ENCODE measurements at places on chromosomes 3 and 15.
A peak's percentile ranks its signal among the peaks of the same experiment; 100 is the strongest.

GRCh38 chr3:196186651-196187573 is 24.3 kb downstream of the ZDHHC19 start:
- DNase-seq: peak; percentile 71

GRCh38 chr3:99842826-99843589 is 25.3 kb downstream of the CMSS1 start:
- DNase-seq: peak; percentile 61

DNA sequence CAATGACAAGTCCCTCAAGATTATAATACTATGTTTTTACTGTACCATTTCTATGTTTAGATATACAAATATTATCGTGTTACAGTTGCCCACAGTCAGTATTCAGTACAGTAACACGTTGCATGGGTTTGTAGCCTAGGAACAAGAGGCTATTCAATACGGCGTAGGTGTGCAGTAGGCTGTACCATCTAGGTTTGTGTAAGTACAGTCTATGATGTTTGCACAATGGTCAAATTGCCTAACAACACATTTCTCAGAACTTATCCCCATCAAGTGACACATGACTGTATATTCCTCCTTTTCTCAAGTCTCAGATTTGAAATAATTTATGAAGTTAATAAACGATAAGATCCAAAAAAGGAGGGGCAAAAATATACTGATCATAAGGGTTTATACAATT is 21.7 kb downstream of the ZDHHC3 start:
- no peak for DNase-seq

- no peak for DNase-seq
Observed at GRCh38 chr3:133330522-133330921, 69.3 kb upstream of the BFSP2 start.

- no peak for DNase-seq
Observed at GRCh38 chr3:30073622-30074021, 532.8 kb upstream of the TGFBR2 start.

DNA sequence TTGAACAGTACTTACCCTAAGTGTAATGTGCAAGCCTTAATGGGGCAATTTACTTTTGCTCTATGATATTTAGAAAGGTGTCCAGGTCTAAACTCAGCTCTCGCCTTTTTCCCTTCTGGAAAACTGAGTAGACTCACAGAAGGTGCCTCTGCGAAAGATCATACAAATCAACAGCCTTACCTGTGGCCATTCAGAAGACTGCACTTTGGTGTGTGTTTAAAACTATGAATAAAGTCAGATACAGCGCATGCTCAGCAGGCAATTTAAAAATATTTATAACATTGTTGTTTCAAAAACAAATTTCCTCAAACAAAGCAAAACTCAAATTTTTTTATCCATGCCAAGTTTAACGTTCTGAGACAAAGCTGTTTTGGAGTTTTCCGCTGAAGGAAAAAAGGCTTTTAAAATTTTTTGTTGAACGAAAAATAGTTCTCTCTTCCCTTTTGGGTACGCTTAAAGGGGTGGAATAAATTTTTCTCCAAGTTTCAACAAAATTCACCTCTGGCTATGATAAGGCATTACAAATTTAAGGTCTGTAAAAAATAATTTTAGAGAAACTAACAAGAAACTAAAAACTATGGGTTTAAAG is 156.3 kb downstream of the TIGIT start:
- no peak for DNase-seq

DNA sequence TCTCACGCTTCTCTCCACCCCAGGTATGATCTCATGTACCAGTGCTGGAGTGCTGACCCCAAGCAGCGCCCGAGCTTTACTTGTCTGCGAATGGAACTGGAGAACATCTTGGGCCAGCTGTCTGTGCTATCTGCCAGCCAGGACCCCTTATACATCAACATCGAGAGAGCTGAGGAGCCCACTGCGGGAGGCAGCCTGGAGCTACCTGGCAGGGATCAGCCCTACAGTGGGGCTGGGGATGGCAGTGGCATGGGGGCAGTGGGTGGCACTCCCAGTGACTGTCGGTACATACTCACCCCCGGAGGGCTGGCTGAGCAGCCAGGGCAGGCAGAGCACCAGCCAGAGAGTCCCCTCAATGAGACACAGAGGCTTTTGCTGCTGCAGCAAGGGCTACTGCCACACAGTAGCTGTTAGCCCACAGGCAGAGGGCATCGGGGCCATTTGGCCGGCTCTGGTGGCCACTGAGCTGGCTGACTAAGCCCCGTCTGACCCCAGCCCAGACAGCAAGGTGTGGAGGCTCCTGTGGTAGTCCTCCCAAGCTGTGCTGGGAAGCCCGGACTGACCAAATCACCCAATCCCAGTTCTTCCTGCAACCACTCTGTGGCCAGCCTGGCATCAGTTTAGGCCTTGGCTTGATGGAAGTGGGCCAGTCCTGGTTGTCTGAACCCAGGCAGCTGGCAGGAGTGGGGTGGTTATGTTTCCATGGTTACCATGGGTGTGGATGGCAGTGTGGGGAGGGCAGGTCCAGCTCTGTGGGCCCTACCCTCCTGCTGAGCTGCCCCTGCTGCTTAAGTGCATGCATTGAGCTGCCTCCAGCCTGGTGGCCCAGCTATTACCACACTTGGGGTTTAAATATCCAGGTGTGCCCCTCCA is 19.1 kb downstream of the TYRO3 start:
- DNase-seq: no peak

- no peak for DNase-seq
Observed at GRCh38 chr3:23485922-23486321, 282.8 kb downstream of the UBE2E2 start.

DNA sequence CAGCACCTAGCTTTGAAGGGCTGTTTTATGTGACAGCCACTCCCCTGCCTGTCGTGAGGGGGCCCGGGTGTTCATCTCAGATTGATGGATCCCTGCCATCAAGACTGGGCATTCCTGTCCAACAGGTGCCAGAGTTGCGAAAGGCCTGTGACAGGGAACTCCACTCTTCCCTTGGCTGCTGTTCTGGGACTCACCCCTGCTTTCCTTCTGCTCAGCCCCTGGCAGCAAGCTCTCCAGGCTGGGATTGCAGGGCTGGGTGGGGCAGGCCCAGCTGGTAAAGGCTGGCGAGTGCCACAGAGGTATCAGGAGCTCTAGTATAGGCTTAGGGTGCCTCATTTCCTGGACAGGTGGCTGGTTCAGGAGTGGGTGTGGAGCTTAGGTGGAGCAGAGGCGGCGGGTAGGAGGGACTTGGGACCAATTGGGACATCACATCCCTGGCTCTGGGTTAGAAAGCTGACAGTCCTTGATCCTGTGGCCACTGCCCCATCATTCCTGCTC is at the start of gene PLA2G4B:
Gene PLA2G4B, plus strand, starts transcription at position 448 of the 498 bp plus-strand sequence. CDS start 67 bp downstream, outside the sequence.
- DNase-seq: peak; percentile 14

GRCh38 chr3:9917820-9918219 is 922 bp downstream of the IL17RC start:
- no peak for DNase-seq

DNA sequence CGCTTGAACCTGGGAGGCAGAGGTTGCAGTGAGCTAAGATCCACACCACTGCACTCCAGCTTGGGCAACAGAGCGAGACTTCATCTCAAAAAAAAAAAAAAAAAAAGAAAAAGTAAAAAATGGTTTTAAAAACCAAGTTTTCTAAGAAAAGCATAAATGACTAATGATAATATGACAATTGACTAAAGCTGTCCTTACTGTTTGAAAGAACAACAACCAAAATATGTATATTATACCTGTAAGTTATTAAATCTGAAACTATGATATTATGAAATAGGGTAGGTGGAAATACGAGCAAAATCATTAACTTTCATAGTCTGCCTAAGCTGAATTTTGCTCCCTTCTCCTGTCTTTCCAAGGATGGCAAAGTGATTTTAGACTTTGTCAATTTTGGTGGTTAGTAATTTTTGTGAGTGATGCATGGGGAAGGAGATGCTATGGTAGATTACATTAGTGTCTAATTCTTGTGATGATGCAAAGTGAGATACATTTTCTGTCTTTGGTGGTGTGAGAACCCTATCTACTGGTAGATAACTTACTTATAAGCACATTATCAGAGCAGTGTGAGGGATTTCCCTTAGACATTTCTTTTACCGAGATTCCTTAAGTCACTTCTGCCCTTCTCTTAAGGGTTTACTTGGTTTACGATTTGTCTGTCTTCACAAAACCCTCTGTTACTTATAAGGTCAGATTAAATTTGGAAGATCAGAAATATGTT is 10.6 kb upstream of the CHD2 start:
- no peak for DNase-seq

GRCh38 chr3:14170531-14171159 is 7.8 kb downstream of the XPC start:
- peak; percentile 23 for DNase-seq

GRCh38 chr3:178078953-178079352 is 457.3 kb upstream of the KCNMB2 start:
- DNase-seq: peak; percentile 26

DNA sequence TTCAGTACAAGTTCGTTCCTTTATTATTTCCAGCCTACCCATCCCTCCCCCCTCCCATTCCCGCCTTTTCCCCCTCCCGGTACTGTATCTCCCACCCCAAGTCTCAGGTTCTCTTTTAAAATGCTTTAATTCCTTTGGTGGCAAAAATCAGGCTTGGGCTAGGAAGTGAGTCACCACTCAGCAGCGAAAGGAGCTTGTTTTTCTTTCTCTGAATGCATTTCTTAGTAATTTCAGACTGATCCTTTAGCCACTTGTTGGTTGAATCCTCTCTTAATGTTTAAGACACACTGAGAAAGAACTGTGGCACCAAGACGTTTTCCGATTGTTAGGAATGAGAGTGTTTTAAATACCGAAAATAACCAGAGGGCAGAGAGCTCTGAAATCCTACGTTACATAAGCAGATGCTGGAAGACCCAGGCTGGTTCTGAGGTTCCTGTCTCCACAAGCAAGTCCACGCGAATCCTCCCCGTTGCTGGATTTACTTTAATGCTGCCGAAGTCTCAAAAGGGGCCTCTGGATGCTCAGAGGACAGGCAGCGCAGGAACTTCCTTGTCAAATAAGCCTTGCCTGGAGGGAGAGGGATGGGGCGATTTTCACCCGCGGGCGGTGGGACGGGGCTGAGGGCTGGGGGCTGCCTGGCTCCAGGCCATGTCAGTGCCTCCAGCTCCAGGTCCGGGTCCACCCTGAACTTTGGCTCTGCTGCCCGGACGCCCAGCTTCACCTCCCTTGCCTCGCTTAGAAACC is 854 bp upstream of the COL8A1 start:
- peak; percentile 49 for DNase-seq

DNA sequence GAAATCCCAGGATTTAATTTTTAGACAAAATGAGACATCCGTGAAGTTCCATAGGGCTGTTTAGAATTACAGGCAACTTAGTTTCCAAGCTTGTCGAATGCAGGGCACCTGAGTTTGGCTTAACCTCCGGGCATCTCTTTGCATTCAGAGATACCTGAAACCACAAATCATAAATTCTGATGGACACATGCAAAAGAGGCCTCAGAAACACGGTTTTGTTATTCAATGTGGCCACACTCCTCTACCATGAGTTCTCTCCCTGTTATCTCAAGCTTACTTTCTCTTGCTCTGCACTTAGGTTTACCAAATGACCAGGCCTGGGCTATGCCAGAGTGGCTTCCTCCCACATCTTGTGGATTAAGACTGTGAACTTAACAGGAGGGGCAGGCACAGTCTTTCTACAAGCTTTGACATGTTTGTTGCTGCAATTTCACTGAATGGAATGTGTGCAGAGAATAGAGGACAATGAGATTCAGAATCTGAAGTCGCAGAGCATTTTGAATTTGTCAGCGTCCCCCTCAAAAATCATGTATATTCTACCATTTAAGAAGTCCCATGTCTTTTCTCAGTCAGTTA is 137.7 kb downstream of the TPRG1 start:
- no peak for DNase-seq

DNA sequence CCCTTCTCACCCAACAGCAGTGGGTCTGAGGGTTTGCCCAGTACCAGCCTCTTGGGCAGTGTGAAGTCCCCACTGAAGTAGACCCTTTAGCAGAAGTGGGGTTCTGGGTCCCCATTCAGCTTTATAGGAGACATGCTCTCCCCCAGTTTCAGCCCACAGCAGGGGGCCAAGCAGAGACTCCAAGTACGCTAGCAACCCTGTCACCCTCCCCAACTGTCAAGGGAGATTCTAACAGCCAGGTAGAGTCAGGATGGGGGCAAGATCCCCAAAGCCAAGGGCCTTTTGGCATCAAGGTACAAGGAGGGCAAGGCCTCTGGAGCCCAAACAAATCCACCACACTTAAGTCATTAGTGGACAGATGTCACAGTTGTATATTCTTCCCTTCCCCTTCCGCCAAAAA is 1.8 kb downstream of the RBPMS2 start:
- DNase-seq: no peak

DNA sequence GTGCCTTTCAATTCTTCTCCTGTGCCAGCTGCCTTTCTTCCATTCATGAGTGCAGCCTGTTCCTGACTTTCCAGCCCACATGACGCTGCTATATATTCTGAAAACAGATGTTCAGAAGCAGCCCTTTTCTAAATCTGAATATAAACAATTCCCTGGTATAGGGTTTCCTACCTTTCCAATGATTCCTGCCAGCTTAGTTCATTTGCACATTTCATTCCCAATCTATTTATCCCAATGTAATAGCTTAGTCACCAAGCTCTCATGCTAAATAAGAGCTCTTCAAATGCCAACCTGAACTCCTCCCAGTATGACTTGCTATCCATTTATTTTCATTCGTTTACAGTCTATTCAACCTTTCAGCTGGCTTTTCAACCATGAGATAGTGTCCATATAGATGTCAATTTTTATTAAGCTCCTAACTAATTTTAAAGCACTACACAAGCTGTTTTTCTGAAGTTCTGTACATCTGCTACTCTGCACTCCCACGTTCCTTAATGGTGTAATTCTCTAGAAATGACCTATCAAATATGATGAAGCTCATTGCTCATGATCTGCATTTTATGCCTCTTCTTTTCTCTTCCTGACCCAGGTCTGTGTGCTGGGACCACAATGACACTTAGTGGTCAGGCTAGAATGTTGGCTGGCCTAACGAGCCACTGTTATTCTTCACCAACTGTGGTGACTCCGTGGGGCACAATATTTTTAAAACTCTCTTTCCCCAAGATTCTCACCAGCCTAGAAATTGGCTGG is 605.0 kb upstream of the TBL1XR1 start:
- no peak for DNase-seq

GRCh38 chr15:40756938-40757337 is 1.9 kb upstream of the RMDN3 start:
- DNase-seq: peak; percentile 63

GRCh38 chr3:174132006-174132405 is 727.1 kb upstream of the NAALADL2 start:
- no peak for DNase-seq

Data from NCI-H82 (cell line).